ENCODE measurements at places on chromosomes 3 and 15.
A peak's percentile ranks its signal among the peaks of the same experiment; 100 is the strongest.

DNA sequence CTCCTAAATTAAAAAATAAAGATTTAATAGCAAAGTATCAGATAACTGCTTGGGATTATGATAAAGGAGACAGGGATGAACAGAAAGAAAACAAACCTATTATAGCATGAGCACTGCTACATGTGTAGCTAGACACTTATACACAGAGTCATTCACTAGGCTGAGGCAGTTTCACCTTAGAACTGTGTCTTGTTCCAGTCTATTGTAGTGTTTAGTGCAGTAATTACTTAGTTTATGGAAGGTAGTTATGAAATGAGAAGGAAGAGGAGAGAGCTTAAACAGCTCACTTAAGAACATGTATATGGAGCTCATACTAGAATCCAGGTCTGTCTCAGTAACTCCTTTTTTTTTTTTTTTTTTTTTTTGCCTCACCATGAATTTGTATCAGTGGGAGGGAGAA is 441.4 kb downstream of the PDCD6IP start:
- DNase-seq = no peak

GRCh38 chr3:11576453-11576852 is 67.3 kb downstream of the VGLL4 start:
- no peak for DNase-seq

- DNase-seq = no peak
These were observed 8.3 kb downstream of the KIF23 start for GRCh38 chr15:69422336-69422895.

DNA sequence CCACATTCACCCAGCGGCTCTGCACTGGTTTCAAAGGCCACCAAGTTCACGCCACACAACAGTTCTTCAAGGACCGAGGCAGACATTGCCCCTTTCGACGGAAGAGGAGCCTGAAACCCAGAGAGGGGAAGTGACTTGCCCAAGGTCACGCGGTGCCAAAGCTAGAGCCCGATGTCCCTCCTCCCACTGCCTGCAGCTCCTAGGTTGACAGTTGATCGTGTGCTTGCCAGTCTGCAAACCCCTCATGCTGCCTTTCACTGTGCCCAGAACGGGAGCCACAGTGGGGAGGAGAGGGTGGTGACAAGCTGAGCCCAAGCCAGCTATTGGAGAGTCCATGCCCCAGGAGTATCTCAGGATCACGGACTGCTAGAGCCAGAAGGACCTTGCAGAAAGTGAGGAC is 230.9 kb downstream of the XXYLT1 start:
- no peak for DNase-seq

- DNase-seq = no peak
These were observed 96.9 kb upstream of the TBL1XR1 start for GRCh38 chr3:177294221-177294620.

- DNase-seq = peak; percentile 12
These were observed 79.2 kb upstream of the CCNL1 start for GRCh38 chr3:157239082-157239704.

GRCh38 chr3:27659279-27660021 is 62.7 kb downstream of the EOMES start:
- no peak for DNase-seq

DNA sequence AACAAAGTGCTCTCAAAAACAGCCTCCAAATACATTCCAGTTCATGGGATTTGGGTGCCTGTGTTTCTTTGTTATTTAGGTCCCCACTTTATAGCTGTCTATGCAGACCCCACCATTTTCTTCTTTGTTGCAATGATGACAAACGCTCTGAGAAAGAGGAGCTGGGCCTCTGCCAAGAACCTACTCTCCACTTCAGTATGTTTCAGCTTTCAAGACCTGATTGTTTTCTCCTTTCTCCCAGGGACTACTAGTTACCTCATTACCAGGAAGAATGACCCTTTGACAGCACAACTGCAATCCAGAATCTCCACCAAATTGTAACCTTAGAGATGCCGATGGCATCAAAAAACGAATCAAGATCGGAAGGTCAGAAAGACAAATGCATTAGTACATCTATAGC is 236.8 kb downstream of the MEIS2 start:
- DNase-seq = no peak

- peak; percentile 22 for DNase-seq
These were observed 149.1 kb downstream of the NFKBIZ start for GRCh38 chr3:101998256-101998926.

DNA sequence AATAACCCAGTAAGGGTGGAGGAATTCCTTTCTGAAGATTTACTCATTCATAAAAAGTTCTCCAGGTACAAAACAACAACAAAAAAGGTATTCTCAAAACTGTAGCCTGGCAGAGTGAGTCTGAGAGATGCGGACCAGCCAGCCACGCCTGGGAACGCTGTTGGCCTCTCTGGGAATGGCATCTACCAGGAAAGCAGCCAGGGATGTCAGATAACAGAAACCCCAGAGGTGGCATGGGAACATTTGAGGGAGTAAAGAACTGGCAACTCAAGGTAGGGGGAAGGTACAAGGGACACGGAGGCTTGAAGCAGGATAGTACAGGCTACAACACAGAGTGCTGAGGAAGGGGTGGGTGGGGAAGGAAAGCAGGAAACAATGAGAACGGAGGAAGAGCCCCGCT is 7.1 kb upstream of the AP3S2 start:
- no peak for DNase-seq

Measured in left renal pelvis (tissue), 4 donors.